Left lung (tissue), 14 donors: ENCODE measurements at places on chromosomes 1 and 21. TPM values are rescaled to one million over a fixed set of nuclear protein-coding genes. Genes with fewer than 3 reads are reported as not detected.
A peak's percentile ranks its signal among the peaks of the same experiment; 100 is the strongest.

Gene LORICRIN
- polyA plus RNA-seq = not detected

- DNase-seq = no peak
Observed at GRCh38 chr1:224548676-224549075, 67.4 kb upstream of the CNIH3 start.

- DNase-seq = peak; percentile 37
Observed at GRCh38 chr1:115282807-115283208, 55.2 kb downstream of the NGF start.

GRCh38 chr1:156479093-156480015 lies 21.2 kb downstream of the MEF2D start:
- no peak for DNase-seq

DNA sequence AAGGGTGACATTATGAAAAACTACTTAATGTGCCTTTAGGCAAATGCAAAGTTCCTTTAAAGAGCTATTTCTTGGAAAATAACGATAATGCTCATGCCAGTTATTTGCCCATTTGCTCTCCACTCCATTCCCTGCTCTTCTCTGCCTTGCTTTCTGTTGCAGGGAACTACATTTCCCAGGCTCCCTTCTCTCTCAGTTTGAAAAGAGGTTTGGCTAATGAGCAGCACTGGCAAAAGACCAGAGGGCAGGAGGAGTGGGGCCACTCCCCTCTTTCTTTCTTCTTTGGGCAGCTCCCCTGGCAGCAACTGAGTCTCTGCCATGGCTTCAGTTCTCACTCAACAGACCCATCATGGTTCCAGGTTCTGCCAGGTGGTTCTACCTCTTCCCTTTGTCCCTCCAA lies 130.5 kb downstream of the RWDD3 start:
- DNase-seq = no peak

DNA sequence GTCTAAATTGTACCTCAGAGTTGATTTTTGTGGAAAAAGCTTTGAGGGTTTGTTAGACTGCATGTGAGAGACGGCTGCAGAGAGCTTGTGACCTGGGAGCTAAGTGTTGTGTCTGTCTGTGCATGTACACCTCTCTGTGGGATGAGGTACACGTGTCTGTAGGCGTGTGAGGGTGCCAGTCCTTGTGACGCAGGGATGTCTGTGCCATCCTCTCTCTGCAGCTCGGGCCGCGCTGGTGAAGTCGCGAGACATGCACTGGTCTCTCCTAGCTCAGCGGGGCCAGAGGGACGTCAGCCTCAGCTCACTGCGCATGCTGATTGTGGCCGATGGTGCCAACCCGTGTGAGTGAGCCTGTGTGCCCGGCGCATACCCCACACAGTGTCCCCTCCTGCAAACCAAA lies 66.6 kb downstream of the S100B start:
- no peak for DNase-seq

GRCh38 chr1:98035602-98036002 lies 114.8 kb upstream of the DPYD start:
- no peak for DNase-seq

DNA sequence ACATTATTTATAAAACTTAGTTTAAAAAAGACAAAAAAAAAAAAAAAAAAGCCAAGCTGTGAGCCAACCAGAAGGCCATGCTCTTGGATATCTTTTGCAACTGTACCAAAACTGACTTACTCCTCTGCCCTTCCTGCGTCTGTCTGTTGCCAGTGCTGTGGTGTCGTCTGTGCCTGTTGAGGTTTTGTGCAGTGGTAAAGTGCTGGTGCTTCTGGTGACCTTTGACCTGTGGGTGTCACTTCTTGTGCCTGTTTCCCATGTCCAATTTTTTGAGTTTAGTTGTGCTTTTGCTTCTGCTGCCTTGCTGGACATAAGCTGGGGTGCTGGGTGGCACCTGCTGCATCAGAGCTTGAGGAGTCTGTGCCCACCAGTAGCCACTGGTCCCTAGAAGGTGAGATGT lies 41.4 kb downstream of the RNF187 start:
- DNase-seq = no peak

GRCh38 chr21:37338671-37339551 lies 27.7 kb upstream of the DYRK1A start:
- peak; percentile 34 for DNase-seq

Gene OR2T33
- not detected for polyA plus RNA-seq

DNA sequence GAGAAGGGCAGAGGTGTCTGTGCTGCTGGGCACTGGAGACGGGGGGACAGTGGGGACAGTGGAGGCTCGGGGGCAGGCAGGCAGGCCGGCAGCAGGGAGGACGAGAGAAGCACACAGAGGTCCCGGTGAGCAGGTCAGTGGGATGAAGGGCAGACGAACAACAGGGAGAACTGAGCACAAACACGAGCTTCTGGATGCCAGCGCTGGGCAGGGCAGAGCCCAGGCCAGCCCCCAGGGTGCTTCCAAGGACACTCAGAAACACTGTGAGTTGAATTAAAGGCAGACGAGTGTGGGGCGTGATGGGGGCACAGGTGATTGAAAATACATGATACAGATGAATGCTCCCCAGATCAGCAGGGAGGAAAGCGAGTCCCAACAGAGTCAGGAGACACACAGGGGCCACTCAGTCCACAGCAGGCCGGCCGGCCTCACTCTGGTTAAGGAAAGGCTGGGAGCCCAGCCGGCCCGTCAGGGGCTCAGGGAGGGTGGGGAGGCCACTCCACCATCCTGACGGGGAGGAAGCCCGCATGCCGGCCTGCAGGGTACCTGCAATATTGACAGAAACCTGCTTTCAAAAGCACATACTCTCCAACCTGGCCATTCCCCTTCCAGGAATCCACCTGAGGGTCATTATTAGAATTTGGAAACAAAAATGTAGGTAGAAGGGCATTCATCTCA lies 14.1 kb downstream of the SLC19A1 start:
- DNase-seq = no peak

Gene C8A
- not detected for polyA plus RNA-seq

- DNase-seq = no peak
Observed at GRCh38 chr1:2887941-2888855, 86.7 kb upstream of the TTC34 start.

GRCh38 chr1:71399594-71399993 lies 318.8 kb upstream of the ZRANB2 start:
- DNase-seq = peak; percentile 9

- no peak for DNase-seq
Observed at GRCh38 chr1:36382231-36382630, 3.5 kb downstream of the STK40 start.

Gene FAM131C
- not detected for polyA plus RNA-seq

DNA sequence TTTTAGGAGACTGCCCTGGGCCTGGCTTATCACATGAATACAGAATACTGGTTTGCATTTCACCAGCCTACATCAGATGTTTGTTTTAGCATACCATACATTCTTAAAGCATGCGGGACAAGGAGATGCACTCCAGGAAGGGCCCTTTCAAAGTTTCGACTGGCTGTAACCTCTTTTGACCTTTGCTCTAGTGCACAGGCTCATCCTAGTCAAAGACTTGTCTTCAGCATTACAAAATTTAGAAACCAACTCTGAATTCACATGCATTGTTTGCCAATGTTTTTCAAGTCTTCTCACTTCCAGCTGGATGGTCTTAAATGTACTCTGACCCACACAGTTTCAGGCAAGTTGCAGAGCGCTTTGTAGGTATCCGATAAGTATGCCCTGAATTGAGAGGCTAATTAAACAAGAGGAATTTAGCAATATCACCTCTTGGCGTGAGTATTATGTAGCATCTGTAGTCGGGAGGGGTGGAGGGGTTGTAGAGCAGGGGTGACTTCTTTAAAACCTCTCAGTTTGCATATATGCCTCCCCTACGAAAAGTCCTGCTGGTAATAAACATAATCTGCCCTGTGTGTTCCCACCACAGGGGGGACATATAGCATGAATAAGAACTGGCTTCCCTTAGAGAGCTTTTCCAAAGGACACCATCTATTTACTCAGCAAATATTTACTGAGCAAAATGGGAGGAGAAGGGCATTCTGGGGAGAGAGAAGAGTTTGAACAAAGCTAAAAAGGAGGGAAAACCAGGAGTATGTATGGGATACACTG lies 24.4 kb upstream of the AHCYL1 start:
- no peak for DNase-seq

Gene TCP10L
- polyA plus RNA-seq = 1.5 TPM

DNA sequence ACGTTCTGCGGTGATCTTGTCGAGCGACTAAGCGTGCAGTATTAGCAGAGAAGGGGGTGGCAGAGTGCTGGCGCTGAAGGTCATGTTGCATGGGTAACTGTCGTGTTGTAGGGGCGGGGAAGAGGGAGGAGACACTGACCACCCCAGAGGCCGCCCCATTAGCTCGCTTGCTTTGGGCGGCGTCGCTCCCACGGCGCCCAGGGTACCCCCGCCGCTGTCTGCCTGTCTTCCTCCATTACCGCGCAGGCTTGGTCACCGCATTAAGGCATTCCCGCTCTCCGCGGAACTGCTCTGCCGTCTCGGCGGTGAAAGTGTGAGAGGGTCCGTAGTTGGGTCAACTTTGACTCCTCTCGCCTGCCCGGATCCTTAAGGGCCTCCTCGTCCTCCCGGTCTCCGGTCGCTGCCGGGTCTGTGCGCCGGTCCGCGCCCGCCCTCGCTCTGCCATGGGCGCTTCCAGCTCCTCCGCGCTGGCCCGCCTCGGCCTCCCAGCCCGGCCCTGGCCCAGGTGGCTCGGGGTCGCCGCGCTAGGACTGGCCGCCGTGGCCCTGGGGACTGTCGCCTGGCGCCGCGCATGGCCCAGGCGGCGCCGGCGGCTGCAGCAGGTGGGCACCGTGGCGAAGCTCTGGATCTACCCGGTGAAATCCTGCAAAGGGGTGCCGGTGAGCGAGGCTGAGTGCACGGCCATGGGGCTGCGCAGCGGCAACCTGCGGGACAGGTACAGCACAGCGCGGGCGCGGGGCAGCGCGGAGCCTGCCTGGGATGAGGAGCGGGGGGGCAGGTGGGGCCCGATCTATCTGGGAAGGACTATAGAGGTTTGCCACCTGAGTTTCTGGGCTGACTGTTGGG lies at the start of gene MTARC2:
Gene MTARC2 (plus strand): TSS at position 234 of the 846 bp plus-strand sequence. CDS start 210 bp downstream, at position 444.
- DNase-seq = peak; percentile 91

GRCh38 chr1:184972315-184973055 lies 1.8 kb downstream of the NIBAN1 start:
- no peak for DNase-seq

DNA sequence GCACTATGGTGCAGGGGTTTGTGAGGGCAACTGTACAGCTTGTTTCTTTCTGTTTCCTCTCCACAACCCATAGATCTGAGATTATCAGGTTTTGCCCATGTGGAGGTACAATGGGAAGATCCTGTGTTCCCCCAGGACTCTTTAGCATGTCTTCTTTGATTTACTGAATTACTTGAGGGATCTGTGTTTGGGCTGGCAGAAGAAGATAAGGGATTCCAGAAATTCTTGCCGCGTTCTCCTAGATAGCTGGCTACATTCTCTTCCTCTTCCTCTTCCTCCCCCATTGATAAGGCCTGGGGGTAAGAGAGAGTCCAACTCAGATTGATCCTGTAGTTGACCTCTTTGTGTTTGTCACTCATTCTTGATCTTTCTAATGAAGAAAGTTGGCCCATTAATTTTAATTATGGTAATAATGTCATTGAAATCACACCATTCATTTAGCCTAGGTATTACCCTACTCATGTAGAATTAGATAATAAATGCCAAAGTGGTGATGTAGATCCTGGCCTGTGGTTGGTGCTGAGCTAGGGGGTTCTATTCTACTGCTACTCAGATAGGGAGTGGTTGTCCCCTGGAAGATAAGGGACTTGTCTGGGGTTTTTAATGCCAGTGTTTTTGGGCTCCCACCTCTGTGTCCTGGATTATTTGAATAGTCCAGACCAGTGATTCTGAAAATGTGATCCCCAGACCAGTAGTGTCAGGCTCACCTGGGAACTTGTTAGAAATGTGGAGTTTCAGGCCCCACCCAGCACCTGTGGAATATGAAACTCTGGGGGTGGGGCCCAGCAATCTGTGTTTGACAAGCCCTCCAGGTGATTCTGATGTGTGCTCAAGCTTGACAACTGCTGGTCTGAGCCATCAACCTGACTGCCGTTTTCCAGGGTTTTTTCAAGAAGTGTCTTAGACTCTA lies 122.2 kb downstream of the NOS1AP start:
- DNase-seq = no peak

- no peak for DNase-seq
Observed at GRCh38 chr1:116983112-116983511, 18.4 kb upstream of the CD101 start.

- no peak for DNase-seq
Observed at GRCh38 chr21:39885119-39885848, 18.0 kb downstream of the PCP4 start.

DNA sequence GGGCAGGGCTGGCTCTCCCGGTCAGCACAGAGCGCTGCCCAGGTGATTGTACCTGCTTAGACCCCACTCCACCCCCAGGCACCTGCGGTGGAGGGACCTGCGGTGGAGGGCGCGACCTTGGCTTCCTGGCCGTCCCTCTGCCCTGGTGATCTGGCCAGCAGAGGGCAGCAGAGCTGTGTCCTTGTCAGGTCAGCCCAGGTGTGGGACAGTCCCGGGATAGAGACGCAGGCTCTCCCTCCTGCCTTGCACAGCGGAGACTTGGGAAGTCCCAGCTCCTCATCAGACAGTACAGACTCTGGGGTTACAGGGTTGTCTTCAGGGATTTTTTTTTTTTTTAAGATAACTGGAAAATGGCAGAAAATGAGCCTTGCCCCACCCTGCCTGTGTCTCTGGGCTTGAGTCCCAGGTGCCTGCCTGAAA lies 10.0 kb downstream of the SLX9 start:
- peak; percentile 97 for DNase-seq

DNA sequence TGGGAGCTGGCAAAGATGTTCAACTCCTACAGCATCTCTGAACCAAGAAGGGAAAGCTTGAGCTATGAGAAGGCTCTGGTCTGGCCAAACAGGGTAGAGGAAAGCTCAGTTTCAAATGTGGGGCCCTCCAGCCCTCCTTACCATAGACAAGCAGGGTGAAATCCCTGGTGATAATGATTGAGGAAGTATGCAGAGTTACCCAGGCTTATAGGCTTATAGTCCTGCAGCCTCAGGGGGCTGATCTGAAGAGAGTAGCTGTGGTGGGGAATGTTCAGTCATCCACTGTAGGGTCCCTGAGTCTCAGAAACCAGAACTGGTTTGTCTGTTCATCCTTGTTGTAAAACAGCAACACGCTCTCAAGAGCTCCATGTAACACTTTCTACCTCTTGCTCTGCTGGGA lies 19.8 kb upstream of the LY9 start:
- no peak for DNase-seq

- no peak for DNase-seq
Observed at GRCh38 chr1:38025664-38026063, 13.1 kb downstream of the UTP11 start.

Gene DNASE2B
- not detected for polyA plus RNA-seq

Gene GJA9
- 0.41 TPM for polyA plus RNA-seq

- DNase-seq = no peak
Observed at GRCh38 chr1:42334240-42335049, 590 bp downstream of the FOXJ3 start.

DNA sequence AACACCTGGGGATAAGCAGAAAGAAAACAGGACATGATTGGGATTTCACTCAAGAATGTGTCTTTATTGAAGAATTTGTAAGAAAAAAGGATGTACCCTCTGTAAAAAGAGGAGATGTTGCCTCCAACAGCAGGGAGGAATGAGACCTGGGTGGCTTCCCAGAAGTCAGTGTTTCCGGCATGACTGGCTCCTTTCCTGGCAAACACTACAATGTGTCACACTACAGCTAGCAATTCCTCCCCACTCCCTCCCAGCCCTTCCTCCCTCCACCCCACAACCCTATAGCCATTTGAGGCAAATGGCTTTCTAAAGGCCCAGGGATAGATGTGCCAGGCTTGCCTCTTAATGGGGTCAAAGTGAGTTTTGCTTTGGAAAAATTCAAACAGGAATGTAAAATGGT lies 11.5 kb upstream of the COL8A2 start:
- no peak for DNase-seq
